ENCODE measurements at places on chromosomes 2 and 18.

GRCh38 chr2:75688196-75688595, 22.5 kb downstream of the GCFC2 start:
- no peak for DNase-seq

GRCh38 chr2:84781942-84782716, 98.8 kb downstream of the TRABD2A start:
- DNase-seq: no peak

DNA sequence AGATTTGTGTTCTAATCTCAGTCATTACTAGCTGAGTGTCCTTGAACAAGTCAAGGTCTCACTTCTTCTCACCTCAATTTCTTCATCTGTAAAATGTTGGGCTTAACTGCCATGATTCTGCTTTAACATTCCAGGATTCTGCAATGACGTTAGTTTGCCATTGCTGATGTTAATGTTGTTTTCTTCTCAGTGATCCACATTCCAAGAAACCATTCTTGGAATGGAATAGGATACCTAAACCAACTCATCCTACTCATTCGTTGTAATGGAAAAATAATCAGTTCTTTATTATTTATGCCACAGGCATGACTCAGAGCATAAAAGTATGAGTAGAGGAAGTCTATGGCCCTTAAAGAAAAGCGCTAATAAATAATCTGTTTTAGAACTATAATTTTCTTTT, 140.2 kb upstream of the ETAA1 start:
- peak; percentile 78 for DNase-seq

GRCh38 chr2:118865106-118865505, 17.7 kb upstream of the EN1 start:
- DNase-seq: peak; percentile 76

DNA sequence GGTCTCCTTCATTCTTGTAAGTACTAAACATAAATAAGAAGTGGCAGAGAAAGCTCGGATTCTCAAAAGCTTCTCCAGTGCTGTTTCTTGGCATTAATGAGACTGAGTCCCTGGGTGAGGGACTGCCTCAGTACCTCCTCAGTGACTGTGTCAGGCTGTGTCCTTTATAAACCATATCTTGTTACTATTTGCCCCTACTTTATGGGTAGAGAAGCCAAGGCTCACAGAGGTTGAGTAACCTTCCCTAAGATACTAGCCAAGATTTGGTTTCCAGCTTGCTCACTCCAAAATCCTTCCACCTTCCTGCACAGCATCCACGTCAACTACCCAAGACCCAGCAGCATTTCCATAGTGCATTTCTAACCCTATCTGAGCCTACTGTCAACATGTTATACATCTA, 55.6 kb downstream of the THUMPD2 start:
- no peak for DNase-seq

- DNase-seq: no peak
Observed at GRCh38 chr2:111091811-111092211, 28.9 kb upstream of the BCL2L11 start.

DNA sequence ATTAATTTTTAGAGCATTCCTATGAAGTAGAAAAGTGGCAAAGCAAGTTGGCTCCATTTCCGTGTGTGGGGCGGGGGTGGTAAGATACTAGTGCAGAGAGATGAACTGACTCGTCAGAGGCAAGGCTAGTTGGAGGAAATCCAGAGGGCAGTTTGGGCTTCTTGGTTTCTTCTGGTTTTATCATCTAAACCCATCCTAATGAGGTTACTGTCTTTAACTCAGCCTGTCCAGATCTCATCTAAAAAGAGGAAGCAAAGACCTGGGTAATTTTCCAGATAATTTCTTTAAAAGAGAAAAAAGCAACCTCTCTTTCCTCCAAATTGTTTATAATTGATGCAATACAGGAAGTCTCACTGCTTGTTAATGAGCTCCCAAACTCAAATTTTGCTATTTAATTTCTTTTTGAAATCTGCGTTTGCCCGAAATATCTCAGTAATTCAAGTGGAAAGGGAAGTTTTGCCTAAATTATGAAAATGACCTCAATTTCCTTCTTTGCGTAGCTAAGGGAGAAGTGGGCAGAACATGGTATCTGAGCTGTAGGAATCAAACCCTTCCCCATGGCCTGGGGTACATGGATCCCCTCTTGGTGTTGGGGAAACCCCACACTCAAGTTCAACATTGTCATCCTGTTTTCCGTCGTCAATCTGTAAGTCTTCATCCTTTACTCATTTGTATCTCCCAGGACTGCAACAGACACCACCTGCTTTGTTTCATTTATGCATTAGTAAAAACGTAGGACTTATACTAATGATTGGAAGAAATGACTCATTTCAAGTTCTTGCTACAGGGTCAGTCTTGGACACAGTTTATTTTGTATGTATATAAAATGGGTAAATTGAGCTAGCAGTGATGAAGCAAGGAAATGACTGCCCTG, 89.1 kb upstream of the KLF7 start:
- DNase-seq: peak; percentile 83

GRCh38 chr2:23547725-23548124, 162.7 kb downstream of the KLHL29 start:
- DNase-seq: no peak
